ENCODE measurements at places on chromosomes 16 and 17. TPM values are rescaled to one million over a fixed set of nuclear protein-coding genes. Genes with fewer than 3 reads are reported as not detected.

DNA sequence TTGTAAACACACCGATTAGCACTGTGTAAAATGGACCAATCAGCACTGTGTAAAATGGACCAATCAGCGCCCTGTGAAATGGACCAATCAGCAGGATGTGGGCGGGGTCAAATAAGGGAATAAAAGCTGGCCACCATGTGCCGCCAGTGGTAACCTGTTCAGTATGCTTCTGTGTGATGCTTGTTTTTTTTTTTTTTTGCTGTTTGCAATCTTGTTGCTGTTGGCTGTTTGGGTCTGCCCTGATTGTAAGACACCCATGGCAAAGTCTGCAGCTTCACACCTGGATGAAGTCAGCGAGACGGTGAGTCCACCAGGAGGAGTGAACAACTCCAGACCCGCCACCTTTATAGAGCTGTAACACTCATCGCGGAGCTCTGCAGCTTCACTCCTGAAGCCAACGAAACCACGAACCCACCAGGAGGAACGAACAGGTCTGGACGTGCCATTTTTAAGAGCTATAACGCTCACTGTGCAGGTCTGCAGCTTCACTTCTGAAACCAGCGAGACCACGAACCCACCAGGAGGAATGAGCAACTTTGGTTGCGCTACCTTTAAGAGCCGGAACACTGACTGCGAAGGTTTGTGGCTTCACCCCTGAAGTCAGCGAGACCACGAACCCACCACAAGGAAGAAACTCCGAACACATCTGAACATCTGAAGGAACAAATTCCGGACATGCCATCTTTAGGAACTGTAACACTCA, 85.0 kb upstream of the MED9 start:
- DNase-seq = no peak

DNA sequence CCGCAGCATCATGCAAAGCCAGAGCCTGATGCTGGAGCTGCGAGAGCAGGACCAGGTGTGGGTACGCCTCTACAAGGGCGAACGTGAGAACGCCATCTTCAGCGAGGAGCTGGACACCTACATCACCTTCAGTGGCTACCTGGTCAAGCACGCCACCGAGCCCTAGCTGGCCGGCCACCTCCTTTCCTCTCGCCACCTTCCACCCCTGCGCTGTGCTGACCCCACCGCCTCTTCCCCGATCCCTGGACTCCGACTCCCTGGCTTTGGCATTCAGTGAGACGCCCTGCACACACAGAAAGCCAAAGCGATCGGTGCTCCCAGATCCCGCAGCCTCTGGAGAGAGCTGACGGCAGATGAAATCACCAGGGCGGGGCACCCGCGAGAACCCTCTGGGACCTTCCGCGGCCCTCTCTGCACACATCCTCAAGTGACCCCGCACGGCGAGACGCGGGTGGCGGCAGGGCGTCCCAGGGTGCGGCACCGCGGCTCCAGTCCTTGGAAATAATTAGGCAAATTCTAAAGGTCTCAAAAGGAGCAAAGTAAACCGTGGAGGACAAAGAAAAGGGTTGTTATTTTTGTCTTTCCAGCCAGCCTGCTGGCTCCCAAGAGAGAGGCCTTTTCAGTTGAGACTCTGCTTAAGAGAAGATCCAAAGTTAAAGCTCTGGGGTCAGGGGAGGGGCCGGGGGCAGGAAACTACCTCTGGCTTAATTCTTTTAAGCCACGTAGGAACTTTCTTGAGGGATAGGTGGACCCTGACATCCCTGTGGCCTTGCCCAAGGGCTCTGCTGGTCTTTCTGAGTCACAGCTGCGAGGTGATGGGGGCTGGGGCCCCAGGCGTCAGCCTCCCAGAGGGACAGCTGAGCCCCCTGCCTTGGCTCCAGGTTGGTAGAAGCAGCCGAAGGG, 24.2 kb downstream of the C1QTNF1 start:
- DNase-seq = no peak

DNA sequence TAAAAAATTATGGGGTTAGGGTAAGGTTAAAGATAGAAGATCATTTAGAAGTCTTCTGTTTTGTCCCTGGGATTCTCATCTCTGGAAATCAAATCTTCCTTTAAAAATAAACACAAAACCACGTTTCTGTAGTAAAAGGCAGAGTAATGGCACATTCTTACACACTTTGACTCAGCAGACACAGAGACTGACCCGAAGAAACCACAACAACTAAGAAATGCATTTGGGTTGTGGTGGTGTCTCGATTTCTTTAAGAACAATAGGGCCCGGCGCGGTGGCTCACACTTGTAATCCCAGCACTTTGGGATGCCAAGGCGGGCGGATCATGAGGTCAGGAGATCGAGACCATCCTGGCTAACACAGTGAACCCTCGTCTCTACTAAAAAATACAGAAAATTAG, 54.9 kb upstream of the MYH10 start:
- no peak for DNase-seq

DNA sequence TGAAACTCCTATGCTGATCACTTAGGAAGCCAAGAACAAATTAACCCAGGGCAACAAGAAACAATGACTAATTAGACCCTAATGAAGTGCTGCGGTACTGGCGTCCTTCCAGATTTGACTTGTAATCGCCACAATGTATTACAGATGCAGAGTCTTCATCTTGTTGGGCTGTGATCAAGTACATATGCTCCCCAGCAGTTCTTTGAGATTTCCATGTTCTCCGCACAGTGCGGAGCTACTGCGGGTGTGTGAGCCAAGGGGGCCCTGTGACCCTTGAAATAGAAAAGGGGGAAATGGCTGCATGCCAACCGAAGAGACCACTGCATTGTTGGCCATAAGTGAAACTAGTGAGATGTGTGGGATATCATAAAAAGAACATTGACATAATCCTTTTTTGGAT, 469.9 kb downstream of the MAF start:
- no peak for DNase-seq

GRCh38 chr17:30950669-30951399, 20.0 kb upstream of the RNF135 start:
- peak; percentile 53 for DNase-seq

DNA sequence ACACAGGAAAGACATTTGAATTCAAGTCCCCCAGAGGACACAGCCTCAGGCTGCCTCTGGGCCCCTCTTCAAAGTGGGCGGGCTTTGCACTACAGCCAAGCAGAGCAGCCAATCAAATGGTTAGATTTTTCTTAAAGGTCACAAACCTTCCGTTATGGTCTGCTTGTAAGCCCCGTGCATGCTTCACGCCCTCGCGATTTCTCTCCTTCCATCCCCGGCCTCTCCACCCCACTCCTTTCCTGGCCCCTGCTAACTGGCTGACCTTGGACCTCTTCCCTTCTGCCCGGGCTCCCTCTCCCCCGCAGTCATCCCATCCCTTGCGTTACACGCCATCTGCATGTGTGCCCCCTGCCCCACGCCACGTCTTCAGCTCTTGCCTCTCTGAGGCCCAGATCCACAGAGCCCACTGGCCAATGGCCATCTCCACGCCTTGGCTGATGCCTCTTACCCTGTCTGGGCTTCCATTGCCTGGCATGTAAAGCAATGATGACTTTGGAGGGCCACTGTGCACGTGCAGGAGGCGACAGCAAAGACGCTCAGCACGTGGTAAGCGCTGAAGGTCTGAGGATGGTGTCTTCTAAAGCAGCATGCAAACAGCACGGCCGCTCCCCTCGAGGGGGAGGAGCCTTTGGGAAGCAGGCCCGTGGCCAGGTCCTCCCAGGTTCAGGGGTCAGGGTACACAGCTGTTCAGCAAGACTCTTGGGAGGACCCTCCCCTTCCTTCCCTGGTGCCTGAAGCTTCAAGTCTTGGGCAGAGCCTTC, 86.8 kb downstream of the ZDHHC7 start:
- DNase-seq = peak; percentile 71

DNA sequence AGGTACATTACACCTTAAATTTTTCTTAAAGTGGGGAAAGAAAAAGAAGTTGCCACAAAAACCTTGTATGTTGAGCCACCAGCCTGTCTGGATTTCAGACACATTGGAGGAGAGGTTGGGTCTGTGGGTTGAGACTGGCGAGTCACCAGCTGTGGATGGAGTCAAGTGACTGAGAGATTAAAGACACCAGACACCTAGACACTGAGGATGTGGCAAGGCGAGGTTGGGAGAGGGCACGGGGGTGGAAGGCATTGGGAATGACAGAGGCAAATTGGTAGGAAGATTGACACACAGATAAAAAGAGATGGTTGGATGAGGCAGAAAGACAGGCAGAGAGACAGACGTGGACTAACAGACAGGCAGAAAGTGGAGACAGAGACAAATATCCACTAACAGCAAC, 49.6 kb downstream of the KCNJ12 start:
- DNase-seq = peak; percentile 31

The HOXB2 gene
- total RNA-seq = 61.9 TPM

DNA sequence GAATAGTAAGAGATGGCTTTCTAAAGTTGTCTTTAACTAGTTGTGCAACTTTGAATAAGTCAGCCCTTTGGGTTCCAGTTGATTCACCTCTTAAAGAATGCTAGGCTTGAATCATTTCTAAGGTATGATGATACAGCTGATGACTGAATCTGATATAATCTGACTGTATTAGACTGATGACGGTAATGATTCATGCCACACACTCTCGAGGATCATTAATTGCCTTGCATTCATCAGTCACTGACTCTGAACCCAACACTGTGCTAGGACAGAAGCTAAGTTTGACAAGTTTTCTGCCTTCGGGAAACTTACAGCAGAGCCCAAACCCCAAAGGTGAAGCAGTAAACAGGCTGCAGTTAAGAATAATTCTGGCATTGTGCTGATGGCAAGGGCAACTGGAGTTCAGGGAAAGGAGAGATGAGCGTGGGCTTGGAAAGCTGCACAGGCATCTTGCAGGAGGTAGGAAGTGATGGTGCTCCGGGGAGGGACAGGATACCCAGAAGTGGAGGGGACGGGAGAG, 25.8 kb downstream of the ASIC2 start:
- no peak for DNase-seq

DNA sequence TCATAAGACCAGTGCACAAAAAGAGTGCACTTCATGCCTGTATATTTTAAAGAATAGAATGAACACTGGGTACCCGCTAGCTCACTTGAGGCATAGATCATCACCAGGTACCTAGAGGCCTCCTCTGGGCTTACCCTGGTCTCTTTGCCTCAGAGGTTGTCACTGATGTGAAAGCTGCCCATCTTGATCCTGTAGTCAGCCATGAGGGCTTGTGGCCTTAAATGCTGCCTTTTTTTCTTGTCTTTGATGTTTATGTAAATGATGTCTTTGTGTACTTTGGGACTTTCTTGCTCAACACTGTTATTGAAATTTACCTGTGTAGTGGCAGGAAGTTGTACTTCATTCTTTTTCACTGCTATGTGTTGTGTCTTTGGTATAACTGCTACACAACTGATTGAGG, 26.8 kb upstream of the SLC5A10 start:
- DNase-seq = no peak

- DNase-seq = no peak
Observed at GRCh38 chr16:799948-800833, at the start of gene GNG13. GNG13 (minus strand) TSS chr16:800734; CDS start chr16:799077, 1,657 bp downstream.

GRCh38 chr17:4054446-4054845, 88.4 kb downstream of the ZZEF1 start:
- DNase-seq = no peak

DNA sequence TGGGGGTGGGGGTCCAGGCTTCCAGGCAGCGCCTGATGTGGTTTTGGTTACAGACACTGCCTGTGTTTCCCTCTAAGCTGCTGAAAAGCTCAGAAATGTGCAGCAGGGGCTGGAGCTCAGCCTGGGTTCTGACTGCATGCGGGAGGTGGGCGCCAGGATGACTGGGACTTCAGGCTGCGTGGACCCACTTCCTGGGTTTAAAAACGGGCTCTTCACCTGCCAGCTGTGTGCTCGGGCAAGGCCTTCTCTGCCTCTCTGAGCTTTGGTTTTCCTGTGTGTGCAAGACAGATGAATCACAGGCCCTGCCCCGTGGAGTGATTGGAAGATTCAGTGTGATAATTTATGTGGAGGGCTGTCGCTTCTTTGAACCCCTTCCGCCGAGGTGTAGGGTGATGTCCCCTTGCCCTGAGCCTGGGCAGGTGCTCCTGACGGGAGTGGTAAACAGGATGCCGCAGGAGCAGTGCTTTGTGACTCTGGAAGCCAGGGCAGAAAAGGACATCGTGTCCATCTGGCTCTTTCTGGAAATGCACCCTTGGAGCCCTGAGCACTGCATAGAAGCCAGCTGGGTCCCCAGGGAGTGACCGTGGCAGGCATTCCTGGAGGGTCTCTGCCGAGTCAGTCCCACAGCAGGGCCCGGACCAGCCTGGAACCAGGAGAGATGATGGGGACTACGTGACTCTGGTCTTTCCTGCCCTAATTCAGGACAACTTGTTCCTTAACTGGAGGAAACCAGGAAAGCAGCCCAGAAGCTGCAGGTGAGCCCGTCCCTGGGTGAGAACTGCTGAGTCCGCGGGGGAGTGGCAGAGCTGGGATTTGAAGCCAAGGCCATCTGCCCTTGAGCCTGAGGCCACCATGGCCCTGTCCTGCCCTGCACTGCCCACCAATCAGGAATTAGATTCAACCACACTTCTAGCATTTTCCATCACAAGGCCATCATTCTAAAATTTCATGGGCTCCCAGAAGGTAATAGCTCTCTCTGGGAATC, 28.5 kb upstream of the SLC7A5 start:
- DNase-seq = no peak

GRCh38 chr16:57613514-57613913, 14.9 kb upstream of the ADGRG1 start:
- DNase-seq = no peak

GRCh38 chr17:81020443-81020766, 14.5 kb upstream of the BAIAP2 start:
- DNase-seq = no peak

DNA sequence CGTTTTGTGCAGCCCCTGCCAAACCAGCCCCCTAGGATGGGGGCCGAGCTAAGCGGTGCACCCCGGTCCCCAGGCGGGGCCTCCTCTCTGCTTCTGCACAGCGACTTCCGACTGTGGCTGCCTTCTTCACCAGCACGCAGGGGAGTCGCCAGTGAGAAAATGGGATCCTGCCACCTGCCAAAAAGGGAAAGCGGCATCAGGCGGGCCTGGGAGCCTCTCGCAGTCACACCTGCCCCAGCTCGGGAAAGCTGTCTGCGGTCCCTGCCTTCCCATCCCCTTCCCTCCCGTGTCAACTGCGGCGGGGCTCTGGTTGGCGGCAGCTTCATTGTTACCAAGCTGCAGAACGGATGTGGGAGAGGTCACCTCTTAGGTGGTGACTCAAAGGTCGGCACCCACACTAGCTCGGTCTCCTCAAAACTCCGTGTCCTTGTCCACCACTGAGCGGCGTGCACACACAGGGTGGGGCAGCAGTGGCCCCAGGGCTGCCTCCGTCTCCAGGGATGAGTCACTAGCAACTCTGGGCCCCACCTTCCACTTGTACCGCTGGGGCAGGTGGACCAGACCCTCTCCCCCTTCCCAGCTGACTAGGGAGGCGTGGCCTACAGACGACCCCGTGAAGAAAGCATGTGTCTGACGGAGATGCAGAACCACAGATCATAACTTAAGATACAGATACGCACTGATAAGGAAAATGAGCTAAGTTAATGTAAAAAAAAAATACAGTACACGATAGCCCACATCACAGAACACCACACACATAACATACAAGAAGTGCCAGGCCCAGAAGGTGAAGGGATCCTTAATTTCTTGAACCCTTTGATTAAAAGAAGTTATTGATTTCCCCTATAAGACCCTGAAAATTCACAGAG, 1.5 kb upstream of the PCYT2 start:
- DNase-seq = no peak

The KRTAP3-1 gene
- total RNA-seq = not detected

Data from kidney (tissue), 22 donors.